ENCODE measurements at places on chromosomes 1 and 21. TPM values are rescaled to one million over a fixed set of nuclear protein-coding genes. Genes with fewer than 3 reads are reported as not detected.

The PLA2G2F gene
- not detected for total RNA-seq

The OXCT2 gene
- 3.4 TPM for total RNA-seq

The TFAP2E gene
- total RNA-seq = 0.65 TPM

The HSPA6 gene
- total RNA-seq = 1.3 TPM

The ADAM30 gene
- total RNA-seq = not detected

The DFFB gene
- 6.4 TPM for total RNA-seq

The RAB3B gene
- 7.9 TPM for total RNA-seq
